ENCODE measurements at places on chromosomes 7 and 10.
A peak's percentile ranks its signal among the peaks of the same experiment; 100 is the strongest.

DNA sequence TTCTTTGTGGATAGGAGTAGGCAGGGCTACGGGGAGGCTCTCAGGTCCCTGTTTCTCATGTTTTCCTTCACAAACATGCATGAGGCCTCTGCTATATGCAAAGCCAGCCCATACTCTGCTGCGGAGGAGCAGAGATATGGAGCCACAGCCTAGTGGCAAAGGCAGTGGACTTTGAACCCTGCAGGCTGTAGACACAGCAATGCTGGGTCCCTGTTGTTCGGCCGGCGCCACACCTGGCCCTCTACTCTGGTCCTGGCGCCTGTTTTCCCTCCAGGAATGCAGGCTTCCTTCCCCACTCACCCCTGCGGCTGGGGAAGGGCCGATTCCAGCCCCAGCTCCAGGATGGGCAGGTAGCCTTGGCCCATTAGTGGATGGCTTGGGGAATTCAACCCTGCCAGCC lies 11.5 kb downstream of the CLRN3 start:
- no peak for DNase-seq

DNA sequence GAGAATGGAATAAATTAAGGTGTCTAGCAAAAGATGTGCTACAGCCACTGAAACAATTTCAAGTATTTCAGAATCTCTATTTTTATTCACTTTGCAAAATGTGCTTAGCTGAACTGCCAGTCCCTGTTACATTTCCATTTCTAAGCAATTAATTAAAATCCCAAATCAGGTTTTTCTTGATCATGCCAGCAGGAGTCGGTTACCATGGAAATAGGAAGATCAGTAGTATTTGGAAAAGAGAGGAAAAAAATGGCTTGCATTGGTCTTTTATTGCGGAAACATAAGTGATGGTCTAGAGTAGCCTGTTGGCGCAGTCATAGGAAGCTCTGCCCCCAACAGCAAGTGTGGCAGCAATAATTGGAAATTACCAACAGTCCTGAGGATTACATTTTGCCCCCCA lies 867.1 kb downstream of the GATA3 start:
- DNase-seq, result no peak

DNA sequence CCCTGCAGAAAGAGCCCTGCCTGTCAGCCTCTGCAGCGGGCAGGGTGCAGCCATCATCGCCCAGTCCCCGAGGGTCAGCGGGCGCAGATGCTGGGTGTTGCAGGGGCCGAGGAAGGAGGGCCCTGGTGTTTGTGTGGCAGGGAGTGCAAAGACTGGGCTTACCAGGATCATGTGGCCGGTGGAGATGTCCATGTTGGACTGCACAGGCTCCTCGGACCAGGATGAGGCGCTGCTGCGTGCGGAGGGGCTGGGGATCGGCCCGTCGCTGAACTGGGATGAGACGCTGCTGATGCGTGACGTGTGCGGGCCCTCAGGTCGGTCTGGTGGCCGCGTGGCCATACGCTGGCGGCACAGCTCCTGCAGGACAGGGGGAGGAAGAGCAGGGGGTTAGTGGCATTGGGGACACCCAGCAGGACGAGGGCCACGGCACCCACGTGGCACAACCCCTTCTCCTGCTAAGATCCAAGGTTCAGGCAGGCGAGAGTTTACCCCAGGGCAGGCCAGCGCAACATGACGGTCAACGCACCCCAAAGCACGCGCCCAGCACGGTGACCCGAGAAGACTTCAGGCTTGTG lies 319.5 kb downstream of the DNAJB6 start:
- no peak for DNase-seq

DNA sequence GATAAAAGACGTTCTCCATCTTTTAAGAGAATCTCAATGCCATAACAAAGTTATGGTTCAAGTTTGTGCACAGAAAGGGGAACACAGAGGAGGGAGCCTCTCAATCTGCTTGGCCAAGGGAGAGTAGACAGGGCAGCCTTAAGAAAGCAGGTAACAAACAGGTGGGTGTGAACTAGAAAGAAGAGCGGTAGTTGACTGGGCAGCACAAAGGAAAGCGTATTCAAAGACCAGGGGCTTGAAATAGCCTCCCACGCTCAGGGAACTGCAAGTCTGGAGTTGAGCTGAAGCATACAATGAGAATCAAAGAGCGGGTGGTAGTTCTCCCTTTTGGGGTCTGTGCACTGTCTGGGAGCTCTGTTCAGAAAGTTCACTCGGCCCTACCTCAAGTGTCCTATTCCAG lies 18.9 kb upstream of the MACC1 start:
- no peak for DNase-seq

DNA sequence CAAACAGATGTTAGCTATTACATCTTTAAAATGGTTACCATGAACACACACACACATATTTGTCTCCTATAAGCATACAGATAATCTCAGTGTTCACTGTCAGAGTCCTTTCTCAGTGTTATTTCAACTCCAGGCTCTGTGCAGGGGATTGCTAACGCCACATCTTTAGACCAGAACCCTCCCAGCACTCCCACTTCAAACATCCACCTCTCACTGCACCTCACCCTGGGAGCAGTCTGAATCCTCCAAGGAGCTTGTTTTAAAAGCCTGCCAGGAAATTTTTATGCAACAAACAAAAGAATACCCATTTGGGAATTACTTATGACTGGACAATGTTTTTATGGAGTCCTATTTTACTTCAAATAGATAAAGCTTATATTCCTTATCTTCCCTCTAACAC lies 107.4 kb downstream of the PARD3 start:
- DNase-seq, result no peak

GRCh38 chr7:40356871-40357709 lies 222.3 kb downstream of the SUGCT start:
- no peak for DNase-seq

DNA sequence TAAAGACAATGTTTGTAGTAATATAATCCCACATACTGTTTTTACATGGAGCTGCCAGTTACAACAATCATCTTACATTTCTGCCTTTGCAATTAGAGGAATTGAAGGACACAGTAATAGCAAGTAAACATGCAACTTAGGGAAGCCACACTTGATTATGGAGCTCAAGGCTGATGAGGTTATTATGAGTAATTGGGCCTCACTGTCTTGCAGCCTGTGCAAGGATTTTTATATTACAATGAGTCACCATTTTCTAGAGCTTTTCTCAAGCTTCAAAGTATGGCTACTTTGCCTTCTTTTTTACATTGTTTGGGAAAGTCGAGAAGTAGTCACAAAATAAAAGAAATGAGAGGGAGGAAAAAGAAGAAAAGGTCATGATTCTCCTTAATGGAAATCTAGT lies 226.4 kb downstream of the KIAA1217 start:
- no peak for DNase-seq

GRCh38 chr7:50603287-50603686 lies 38.1 kb upstream of the DDC start:
- no peak for DNase-seq

DNA sequence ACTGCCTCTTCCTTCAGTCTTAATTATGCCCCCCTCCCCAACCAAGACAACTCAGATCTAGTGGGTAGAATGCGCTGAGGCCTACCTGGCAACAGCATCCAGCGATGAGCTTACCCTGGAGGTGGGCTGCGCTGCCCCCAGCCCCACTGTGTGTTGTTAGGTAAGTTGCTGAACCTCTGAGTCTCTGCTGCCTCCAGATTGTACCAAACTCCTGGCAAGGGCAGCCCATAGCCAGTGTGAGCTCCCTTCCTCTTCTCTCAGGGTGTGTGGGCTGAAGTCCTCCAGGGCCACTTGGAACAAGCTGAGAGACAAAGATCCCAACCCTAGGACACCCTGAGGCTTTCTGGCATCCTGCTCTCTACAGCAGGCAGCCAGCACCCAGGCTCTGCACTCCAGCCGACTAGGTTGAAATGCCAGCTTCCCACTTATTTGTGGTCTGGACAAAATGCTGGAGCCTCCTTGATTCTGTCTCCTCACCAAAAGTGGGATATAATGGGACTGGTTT lies 135.3 kb downstream of the ARHGAP22 start:
- no peak for DNase-seq

- DNase-seq, result peak; percentile 69
These were observed 844 bp upstream of the KAT6B start for GRCh38 chr10:74825371-74826141.

DNA sequence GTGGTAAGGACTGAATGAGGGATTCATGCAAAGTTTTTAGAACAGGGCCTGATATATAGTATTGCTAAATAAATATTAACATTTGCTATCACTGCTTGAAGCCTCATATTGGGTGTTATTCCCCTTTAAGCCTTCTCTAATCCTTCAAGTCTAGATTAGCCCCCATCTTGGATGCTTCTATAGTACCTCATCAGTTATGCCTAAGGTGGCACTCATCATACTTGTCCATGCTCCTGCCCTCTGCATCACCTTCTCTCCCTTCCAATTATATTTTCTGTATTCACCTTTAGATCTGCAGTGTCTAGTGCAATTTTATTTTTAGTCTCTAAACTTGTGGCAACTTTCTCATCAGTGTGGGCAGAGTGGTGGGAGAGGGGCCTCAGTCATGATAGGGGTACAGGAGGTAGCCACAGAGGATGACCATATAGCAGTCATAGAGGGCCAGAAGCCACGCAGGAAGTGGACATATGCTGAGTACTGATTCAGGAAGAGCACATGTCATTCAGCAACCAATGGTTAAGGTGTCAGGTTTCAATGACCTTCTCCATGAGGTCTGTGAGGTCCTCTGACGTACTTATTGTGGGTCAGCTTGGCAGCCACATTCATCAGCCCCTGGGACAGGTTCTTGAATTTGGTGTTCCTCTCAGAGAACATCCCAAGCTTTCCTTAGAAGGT lies 2.5 kb downstream of the ENTPD1 start:
- DNase-seq, result peak; percentile 0

DNA sequence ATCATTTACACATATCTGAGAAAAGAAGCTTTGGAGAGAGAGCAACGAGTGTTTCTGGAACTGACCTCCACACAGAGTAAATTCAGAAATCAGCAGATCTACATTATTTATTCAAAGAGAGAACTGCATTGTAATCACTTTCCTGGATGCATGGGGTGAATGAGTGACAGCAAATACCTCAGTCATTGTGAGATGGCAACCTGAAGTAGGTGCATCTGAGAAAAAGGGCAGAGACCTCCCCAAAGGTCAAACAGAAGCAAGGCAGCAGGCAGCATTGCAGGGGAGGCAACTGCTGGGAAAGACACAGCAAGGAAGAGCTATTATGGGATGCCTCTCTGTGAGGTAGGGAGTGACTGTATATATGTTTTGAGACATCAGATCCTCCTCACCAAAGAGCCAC lies 26.5 kb upstream of the SMIM30 start:
- no peak for DNase-seq

- no peak for DNase-seq
These were observed 103.3 kb upstream of the DIP2C start for GRCh38 chr10:792792-793100.

DNA sequence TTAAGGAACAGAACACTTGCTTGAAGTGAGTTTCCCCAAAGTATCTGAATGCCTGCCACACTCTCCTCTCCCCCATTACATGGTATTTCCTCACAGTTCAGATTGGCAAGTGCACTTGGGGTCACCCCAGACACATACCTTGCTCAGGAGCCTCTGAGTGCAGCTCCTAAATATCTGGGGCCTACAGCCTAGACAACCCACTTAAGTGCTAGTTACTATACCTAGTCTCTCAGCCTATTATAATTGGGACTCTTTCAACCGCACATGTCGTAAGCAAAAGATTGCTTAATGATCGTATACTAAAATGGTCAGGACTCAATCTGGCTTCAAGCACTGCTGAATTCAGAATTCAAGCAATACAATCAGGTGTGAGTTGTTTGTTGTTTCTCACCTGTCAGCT lies 19.9 kb downstream of the TMEM176B start:
- DNase-seq, result no peak

- no peak for DNase-seq
These were observed 75.1 kb downstream of the FOXI2 start for GRCh38 chr10:127812041-127812440.

- no peak for DNase-seq
These were observed 46.8 kb downstream of the ADAM12 start for GRCh38 chr10:126341491-126341890.

DNA sequence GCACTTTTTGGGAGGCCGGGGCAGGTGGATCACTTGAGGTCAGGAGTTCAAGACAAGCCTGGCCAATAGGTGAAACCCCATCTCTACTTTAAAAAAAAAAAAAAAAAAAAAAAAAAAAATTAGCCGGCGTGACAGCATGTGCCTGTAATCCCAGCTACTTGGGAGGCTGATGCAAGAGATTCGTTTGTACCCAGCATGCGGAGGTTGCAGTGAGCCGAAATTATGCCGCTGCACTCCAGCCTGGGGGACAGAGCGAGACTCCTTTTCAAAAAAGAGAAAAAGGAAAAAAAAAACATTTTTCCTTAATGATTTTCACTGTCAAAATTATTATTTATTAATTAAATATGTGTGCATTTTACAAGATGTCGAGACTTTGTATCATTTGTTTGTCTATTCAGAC lies 253.6 kb downstream of the CNTNAP2 start:
- DNase-seq, result no peak

DNA sequence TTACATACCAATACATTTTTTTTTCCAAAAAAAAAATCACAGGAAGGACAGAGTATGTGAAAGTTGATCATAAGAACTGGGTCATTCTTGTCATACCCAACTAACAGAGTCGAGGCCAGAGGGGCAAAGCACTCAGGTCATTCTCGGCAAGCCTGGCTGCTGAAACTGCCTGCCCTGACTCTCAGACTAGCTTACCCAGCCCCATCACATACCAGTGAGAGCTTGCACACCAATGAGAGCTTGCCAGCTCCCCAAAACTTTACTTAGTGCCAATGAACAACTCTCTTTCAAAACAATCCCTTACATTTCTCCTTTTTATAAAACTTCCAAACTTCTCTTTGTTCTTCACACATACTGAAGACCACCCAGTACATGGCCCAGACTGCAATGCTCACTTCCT lies 48.9 kb downstream of the VOPP1 start:
- no peak for DNase-seq

DNA sequence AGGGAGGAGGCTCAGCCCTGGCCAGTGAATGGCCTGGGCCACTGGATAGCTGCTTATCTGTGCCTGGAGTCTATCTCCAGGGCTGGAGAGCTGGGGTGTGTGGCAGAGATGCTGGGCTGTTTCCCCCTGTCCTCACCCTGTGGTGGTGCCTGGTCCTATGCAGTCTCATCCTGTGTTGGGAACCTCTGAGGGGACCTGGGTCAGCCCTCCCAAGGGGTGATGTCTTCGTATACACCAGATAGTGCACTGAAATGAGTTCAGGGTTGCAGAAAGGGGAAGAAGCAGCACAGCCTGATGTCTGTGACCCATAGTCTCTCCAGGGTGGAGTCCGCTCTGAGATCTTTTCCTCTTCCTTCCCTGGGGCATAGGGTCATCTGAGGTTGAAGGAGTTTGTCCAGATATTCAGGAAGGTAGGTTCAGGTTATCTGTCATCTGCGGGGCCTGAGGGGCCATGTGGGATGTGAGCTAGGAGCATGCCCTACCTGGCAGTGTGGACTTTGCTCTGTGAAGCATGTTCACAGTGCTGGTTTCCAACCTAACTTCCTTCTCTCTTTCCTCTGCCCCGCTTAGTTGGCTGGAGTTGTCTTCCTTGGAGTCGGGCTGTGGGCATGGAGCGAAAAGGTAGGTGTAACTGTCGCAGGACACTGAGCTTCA lies 33.4 kb upstream of the SH2D4B start:
- no peak for DNase-seq

DNA sequence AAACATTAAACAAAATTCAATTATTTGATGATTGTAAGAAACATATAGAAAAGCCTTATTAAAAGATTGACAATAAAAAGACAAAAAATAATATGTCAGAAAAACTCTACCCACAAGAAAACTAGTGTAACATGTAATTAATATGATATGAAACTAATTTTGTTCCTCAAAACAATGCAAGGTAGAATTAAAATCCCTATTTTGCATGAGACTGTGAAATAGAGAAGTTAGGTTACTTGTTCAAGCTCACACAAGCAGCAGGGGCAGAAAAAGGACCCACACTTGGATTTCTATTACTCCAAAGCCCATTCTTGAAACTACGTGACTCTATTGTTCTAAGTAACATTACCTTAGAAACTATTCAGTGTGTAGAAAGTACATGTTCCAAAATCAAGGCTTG lies 96.4 kb downstream of the KCNMA1 start:
- no peak for DNase-seq

Measured in NCI-H82 (cell line).